WTC11 (cell line): ENCODE measurements at places on chromosomes 7 and 10.

DNA sequence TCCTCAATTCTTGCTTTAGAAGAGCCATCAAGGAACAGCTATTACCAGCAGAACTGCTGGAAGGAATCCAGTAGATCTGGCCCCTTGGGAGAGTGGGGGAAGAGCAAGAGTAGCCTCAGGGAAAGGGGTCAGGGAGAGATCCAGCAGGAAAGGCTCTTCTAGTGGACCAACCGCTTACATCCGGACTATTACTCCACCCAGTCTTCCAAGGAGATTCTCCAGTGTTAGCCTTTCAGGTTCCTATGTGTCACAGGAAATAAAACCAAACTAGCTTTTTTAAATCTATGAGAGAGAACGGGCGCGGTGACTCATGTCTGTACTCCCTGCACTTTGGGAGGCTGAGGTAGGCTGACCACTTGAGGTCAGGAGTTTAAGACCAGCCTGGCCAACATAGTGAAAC is 34.3 kb downstream of the TET1 start:
- DNase-seq: no peak

- no peak for DNase-seq
Observed at GRCh38 chr10:8615118-8615517, 560.6 kb downstream of the GATA3 start.

- no peak for DNase-seq
Observed at GRCh38 chr10:35274498-35275060, 61.7 kb upstream of the CCNY start.

- DNase-seq: no peak
Observed at GRCh38 chr10:120279196-120279595, 177.8 kb upstream of the PLPP4 start.

GRCh38 chr10:119448628-119449584 is 93.6 kb downstream of the RGS10 start:
- no peak for DNase-seq

DNA sequence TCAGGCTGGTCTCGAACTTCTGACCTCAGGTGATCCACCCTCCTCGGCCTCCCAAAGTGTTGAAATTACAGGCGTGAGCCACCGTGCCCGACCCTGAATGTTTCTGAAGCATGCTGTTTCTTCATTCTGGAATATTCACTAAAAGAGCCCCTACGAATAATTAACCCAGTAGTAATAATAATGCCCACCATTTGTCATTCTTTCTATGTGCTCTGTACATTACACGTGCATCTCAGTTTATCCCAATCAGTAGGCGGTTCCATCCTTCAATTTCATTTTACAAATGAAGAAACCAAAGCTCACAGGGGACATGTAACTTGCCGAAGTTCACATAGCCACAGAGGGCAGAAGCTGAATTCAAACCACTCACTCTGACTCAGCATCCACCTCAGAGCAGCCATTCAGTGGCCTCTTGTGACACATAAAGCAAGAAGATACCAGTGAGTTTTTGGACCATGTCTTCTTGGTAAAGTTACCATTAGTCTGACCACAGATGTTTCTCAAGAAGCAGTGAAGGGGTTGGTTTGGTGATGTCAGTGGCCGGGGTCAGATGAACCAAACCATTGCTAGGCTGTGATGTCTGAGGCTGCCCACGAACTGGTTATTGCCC is 71.9 kb upstream of the DUSP5 start:
- DNase-seq: no peak

- no peak for DNase-seq
Observed at GRCh38 chr7:132463922-132464321, 112.3 kb downstream of the PLXNA4 start.

- DNase-seq: no peak
Observed at GRCh38 chr7:70596598-70596913, 535.4 kb upstream of the GALNT17 start.

- DNase-seq: no peak
Observed at GRCh38 chr7:46604241-46604661, 683.2 kb upstream of the IGFBP3 start.

- no peak for DNase-seq
Observed at GRCh38 chr7:74604326-74605020, 53.0 kb upstream of the GTF2I start.

DNA sequence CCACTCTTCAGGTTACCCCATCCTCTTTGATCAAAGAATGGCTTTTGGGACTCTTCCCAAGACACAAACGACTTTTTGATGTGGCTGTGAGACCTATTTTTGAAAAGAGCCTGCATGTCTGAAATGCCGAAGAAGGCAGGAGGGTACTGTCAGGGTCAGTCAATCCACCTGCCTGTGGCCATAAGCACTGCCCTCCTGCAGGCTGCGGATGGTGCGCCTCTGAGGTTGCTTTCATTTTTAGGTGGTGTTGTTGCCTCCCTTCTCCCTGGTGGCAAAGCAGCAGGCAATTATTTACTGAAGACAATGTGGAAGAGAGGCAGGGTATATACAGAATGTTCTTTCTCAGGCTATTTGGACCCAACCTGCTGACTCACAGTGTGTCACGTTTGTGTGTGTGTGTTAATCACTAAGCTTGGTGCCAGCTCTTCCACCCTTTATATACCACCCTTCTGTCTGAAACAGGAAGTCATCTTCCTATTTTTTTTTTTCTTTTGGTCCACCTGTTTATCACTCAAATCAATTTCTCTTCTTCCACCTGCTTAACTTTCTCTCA is 1421.2 kb upstream of the CELF2 start:
- DNase-seq: no peak

GRCh38 chr7:91566402-91566732 is 302.1 kb downstream of the FZD1 start:
- no peak for DNase-seq

- no peak for DNase-seq
Observed at GRCh38 chr7:127389321-127389720, 3.2 kb downstream of the ZNF800 start.

DNA sequence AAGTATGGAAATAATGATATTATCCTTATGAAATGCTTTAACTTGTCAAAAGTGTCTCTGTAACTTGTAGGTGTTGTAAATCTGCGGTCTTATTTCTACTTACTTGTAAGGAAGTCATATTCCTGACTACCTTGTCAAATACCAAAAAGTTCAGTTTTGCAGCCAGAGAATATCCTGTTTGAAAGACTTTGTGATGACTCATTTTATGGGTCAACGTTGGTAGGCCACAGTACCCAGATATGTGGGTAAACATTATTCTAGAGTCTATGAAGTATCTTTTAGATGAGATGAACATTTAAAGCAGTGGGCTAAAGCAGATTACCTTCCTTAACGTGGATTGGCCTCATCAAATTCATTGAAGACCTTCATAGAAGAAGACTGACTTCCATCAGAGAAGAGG is 195.3 kb downstream of the PPP1R9A start:
- DNase-seq: no peak

- no peak for DNase-seq
Observed at GRCh38 chr7:135143885-135144668, 3.8 kb upstream of the TMEM140 start.

- DNase-seq: no peak
Observed at GRCh38 chr10:13087986-13088618, 11.9 kb upstream of the OPTN start.

DNA sequence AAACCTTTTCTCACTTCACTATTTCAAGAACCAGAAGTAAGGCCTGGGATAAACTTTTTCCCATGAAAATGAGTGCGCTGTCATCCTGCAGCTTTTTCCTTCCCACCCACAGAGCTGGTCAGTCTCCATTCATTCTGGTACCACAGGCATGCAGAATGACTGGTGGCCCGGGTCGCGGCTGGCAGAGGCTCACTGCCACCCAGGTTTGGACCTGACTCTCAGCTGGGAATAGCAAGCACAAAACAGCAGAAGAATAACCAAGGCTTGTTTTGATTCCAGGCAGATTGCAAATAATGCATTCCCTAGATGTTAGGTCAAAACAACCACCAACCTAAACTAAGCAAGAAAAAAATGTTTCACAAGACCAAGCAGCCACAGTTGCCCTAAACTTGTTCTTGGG is 190.5 kb upstream of the NRP1 start:
- no peak for DNase-seq

- DNase-seq: no peak
Observed at GRCh38 chr10:44278837-44279324, 106.0 kb downstream of the CXCL12 start.

GRCh38 chr10:23432166-23432565 is 6.7 kb upstream of the OTUD1 start:
- no peak for DNase-seq

DNA sequence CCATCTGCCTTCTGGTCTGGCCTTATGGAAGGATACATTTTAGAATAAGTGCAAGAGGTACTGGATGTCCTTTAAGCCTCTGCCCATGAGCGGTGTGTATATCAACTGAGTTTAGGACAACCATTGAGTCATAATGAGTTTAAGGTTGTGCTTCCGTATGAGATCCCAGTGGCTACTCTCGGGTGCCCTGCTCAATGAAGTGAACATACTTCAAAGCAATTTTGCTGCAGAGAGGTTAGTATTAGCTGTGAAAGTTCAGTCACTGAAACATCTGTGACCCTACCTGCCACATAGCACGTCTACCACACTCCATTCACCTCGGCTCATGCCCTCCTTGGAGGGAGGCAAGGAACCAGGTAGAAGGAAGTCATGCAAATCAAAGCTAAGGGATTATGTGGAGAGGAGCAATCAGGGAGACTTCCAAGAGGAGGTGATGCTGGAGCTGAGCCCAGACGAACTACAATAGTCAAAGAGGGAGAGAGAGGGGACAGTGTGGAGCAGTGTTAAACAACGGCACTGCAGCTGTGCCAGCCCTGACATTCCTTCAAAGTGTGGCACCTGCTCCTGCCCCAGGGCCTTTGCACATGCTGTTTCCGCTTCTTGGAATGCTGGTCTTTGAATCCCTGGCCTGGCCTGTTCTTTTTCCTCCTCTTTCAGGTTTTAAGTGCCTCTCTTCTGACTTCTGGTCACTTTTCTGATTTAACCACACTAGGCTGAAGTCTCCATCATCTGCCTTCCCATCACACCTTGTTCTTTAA is 25.4 kb downstream of the BTBD16 start:
- no peak for DNase-seq

GRCh38 chr7:39535064-39535463 is 31.1 kb upstream of the YAE1 start:
- no peak for DNase-seq

- DNase-seq: no peak
Observed at GRCh38 chr10:99908512-99908911, 101.2 kb downstream of the DNMBP start.

DNA sequence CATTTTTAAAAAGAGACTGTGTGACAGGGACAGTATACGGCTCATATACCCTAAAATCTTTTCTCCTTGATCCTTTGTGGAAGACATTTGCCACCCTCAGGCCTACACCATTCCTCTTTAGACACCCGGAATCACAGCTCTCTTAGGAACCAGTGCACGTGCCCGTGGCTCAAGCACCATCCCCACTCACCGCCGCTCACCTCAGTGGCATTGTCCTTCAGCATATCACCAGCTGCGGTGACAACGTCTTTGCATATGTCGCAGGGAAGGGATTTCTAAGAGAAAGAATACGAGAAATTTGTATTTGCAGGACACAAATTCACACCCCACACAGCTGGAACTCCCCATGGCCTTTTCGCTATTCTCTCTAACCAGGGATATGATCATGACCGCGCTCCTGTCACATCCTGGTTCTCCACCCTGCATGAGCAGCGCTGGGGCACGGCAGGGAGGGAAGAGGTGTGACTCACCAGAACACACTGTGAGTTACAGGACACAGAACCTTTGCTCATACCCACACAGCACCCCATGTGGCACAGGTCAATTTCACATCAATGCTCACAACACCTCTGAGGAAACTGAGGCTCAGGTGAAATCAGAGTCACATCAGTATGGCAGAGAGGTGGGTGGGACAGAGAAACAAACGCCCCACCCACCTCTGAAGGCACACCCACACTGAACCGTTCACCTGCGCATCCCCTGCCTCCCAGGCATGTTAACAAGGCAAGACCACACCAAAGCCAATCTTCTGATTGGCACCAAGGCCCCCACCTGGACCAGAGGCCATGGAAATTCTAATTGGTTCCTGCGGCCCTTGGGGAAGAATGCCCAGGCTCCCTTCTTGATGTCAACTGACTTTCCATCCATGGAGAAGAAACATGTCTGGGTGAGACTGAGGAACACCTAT is 19.2 kb downstream of the PSAP start:
- DNase-seq: no peak

DNA sequence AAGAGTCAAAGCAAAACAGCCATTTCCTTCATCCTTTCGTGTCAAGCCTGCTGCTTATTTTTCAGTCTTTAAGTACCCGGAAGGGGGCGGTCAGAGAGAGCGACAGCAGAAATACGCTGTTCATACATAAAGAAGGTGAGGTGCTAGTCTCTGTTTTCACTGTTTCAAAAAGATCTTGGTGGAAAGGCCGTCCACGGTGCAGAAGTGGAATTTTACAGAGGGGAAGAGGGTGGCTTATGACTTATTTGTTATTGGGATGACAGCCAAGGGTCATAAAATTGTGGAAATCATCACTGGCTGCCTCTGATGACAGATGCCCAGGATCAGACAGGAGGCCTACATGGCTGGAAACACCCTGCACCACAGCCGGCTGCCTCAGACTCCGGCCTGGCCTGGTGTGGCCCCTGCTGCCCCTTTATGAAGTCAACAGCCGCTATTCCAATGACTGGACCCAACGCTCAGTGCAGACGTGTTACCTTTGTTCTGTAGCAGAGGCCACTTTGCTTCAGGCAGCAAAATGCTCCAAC is 57.0 kb downstream of the HIPK2 start:
- no peak for DNase-seq

GRCh38 chr10:121243609-121244241 is 354.5 kb downstream of the FGFR2 start:
- no peak for DNase-seq

GRCh38 chr7:104629408-104629807 is 301.0 kb downstream of the LHFPL3 start:
- no peak for DNase-seq

DNA sequence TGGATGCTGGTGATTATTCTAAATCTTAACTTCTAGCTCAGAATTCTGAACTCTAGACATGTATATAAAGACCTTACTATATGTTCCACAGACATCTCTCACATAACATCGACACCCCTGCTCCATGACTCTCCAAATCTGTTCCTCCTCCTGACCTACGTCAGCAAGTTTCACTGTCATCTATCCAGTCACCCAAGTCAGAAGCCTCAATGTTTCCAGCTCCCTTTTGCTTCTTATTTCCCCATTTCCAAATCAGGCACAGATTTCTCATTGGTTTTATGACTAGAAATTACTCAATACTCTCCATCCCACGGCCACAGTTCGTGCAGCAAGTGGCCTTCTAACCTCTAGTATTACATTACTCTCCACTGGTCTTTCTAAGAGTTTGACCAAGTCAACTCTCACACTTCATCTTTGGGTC is 28.5 kb downstream of the EPC1 start:
- no peak for DNase-seq

DNA sequence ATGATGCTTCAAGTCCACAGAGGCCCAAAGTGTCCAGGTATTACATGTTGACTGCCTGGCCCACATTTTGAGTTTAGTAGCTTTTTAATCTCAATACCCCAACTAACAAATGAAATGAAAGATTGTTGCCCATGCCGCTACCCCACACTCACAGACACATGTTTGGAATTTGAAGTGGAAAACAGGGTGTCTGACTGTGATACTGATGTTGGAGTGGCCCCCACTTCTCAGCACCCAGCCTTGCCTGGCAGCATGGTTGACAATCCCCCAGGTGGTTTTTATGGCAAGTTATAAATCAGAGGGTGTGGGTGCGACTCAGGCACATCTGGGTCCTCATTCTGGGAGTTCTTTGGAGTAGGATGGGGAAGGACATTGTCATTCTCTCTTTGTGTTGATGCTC is 314.7 kb upstream of the ZNF32 start:
- DNase-seq: no peak

GRCh38 chr10:89653410-89653869 is 8.4 kb upstream of the PANK1 start:
- DNase-seq: no peak

- no peak for DNase-seq
Observed at GRCh38 chr7:43850348-43851116, 18.8 kb downstream of the MRPS24 start.
